ENCODE measurements at places on chromosomes 13 and 19.

- no peak for DNase-seq
Observed at GRCh38 chr13:43356567-43356966, 333.2 kb downstream of the DNAJC15 start.

DNA sequence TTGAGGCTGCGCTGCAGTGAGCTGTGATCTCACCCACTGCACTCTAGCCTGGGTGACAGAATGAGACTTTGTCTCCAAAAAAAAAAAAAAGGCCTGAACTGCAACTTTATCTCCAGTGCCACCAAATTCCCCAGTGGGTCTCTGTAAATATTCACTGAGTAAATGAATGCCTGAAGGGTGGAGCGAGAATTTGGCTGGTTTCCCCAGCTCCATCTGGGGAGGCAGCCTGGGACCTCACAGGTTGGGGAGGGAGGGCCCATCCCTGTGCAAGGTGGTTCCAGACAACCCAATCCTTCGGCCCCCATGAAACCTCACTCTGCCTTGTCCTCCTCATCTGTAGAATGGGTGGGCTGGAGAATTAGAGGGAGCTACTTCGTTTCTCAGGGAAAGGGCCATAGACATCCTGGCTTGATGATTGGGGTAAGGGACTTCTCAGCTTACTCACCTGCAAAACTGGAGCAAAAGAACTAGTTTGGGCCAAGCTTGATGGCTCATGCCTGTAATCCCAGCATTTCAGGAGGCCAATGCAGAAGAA lies 4.2 kb upstream of the PKN1 start:
- no peak for DNase-seq

DNA sequence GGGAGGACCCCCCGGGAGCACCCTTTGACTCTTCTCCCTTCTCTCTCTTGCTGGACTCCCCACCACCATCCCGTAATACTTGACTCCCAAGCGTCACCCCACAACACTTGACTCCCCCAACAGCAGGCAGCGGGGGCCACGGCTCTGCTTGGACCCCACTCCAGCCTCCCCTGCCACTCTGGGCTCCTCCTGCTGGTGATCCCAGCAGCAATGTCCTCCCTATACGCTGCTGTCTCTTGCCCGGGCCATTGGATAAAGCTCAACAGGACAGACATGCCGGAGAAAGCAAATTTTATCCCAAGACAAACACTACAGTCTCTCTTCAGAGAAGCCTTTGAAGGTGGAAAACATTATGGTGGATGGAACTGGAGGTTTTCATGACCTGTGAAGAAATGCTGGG lies 20.4 kb upstream of the AMER2 start:
- DNase-seq = no peak

DNA sequence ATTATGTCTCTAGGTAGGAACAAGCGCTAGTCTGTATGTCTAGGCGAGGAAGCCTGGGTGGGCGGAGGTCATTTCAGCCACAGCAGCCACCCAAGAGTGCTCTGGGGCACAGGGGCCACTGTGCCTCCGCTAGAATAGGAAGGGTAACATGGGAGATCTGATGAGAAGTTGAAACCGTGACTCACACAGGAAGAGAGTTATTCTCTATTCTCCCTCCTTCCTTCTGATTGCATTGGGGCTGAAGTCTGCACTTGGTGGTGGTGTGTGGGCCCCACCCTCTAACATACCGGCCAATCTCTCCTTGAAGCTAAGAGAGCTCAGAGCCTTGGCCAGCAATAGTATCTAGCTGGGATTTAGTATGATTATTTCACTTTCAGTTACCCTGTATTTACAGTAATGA lies 20.3 kb upstream of the GGACT start:
- no peak for DNase-seq

GRCh38 chr13:80666782-80667552 lies 326.0 kb upstream of the SPRY2 start:
- no peak for DNase-seq

DNA sequence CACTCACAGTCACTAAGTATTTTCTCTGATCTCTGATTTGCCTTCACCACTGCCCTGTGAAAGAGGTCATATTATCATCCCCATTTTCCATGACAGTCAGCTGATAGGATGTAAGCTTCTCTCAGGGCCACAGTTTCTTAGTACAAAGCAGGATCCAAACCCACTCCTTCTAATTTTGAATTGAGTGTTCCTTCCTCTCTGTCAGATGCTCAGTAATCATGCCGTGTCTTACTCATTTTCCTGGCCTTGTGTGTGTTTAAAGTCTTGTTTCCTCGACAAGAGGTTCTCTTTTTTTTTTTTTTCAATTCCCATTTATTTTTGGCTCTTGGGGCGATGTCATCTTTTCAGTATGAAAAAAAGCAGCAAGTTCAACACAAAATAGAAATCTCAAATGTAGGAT lies 72.3 kb downstream of the NAA16 start:
- DNase-seq = no peak

DNA sequence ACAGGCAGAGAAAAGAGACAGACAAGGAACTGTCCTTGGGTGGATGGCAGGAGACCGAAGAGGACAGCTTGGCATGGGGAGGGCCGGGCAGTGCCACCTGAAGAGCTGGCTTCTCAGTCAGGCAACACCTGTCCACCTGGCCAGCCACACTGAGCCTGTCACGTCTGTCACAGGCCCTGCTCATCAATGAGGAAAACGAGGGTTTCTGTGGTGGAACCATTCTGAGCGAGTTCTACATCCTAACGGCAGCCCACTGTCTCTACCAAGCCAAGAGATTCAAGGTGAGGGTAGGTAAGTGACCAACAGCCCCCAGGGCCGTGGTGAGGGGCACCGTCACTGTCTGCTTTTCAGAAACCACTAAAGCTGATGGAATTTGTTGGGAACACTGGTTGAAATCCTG lies 11.2 kb upstream of the PROZ start:
- no peak for DNase-seq

- DNase-seq = no peak
Observed at GRCh38 chr19:5339950-5340636, 519 bp downstream of the PTPRS start.

DNA sequence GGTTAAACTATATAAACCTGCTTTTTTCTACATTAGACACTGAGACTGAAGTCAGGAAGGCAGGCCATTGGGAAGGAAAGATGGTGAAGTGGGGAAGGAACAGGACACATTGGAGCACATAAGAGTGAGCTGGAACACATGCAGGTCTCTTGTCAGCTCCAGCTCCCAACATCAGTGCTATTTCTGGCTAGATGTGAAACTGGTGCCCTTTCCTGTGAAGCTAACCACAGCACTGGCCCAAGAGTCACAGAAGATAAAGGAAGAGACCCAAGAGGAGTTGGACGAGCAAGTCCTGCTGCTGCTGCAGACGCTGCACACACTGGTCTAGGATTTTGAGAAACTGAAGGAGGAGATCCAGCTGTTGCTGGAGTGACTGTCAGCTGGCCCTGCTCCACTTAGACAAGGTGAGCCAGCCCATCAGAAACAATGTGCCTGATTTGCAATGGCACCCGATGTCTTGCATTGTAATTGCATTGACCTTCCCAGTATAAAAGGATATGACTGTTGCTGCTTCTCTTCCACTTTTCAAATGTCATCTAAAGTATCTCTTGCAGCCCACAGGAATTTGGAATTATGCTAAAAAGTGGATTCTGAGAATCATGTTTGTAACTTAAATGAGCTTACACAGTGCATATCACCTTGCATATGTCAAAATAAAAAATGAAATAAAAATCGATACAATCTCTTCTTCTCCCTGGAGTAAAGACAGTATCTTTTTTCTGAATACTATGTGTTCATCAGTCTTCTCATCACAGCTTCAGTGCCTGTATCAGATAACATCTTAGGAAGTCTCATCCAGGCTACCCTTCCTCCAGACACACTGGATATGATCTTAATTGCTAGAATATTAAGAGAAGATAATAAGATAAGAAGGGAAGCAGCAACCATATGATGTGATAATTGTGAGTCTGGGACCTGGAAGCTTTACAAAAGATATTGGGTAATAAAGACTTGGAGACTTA lies 230.7 kb upstream of the SPRY2 start:
- no peak for DNase-seq

DNA sequence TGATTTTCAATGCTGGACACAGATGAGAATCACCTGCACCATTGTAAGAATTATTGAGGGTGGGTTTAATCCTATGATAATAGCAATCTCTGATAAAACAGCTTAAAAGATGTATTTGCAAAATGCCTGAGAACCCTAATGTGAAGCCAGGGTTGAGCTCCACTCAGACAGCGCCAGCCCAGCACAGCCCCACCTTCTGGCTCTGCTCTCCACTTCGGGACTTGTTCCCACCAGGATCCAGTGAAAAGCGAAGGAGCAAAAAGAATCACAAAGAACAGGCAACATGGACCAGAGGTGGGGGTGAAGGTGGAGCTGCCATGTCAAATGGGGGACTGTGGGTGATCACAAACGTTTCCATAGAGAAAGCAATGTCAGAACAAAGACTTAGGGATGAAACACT lies 18.6 kb upstream of the ZNF816 start:
- DNase-seq = no peak

DNA sequence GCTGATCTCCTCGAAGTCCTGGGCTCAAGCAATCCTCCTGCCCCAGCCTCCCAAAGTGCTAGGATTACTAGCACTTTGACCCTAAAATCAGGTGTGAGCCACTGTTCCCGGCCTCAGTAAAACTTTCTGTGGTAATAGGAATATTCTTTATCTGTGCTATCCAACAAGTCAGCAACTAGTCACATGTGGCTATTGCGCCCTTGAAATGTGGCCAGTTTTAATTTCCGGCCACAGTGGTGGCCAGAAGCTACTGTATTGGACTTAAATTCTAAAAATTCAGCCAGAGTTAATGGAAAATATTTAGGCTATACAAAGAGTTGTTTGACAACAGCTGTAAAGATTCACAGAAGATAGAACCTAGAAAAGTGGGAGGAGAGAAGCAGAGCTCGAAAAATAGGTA lies 30.0 kb downstream of the KEAP1 start:
- no peak for DNase-seq

DNA sequence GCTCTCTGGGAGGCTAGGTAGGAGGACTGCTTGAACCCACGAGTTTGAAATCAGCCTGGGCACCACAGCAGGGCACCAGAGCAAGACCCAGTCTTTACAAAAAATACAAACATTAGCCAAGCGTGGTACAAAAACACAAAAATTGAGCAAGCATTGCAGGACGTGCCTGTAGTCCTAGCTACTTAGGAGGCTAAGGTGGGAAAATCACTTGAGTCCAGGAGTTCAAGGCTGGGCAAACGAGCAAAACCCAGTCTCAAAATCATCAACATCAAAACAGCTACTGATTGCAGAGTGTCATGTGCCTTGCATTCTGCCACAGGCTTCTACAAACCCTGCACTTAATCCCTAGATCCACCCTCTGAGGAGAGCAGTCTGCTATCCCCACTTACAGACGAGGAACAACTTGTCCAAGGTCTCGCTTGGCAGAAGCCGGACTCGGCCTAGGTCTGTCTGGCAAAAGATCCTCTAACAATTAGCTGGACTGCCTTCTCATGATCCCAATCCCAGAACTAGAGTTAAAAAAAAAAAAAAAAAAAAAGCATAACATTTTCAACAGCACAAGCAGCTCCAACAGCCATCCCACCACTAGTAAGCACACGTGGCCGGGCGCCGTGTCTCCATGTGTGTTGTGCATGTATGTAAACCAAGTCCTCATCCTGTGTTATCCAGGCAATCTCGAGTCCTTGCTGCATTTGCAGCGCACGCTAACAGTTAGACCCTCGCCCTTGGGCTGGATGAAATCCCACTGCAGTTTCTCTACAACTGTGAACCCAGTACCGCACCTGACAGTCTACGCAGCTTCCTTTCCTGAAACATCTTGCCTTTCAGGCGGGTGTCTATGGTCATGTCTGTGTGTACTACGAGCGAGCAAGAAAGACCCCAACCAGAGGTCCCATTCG lies 2.0 kb downstream of the PPP6R1 start:
- no peak for DNase-seq

DNA sequence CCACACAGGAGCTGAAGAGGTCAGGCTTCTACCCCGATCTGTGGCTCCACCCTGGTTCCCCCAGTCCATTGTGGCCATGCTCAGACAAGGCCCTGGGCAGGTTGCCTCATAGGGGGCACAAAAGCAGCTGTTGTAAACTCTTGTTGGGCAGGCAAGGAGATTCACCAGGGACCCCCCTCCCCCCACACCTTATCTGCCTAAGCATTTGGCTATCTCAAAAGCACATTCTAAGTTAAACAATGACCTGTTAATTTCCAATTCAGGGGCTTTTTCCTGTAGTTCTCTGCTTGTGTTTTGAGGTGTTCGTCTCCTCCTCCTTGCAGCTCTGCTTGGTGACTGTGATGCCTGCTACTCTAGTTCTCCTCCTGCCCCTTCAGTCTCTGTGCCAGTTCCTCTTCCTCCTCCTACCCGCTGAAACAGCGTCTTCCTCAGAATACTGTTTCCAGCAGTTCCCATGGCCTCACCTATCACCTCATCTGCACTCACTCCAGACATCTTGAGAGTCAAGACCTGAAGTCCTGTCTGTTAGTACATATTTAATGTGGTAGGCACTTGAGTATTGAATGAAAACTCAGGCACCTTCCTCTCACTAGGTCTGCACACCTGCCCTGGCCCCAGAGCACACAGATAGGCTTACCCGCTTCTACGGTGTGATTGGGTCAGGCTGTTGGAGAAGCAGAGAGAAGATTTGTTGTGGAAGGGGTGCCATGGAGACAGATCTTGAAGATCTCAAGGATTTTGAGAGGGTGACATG lies 31.7 kb downstream of the SPATA13 start:
- DNase-seq = no peak

- DNase-seq = no peak
Observed at GRCh38 chr13:113814435-113814821, 49.4 kb downstream of the GAS6 start.

DNA sequence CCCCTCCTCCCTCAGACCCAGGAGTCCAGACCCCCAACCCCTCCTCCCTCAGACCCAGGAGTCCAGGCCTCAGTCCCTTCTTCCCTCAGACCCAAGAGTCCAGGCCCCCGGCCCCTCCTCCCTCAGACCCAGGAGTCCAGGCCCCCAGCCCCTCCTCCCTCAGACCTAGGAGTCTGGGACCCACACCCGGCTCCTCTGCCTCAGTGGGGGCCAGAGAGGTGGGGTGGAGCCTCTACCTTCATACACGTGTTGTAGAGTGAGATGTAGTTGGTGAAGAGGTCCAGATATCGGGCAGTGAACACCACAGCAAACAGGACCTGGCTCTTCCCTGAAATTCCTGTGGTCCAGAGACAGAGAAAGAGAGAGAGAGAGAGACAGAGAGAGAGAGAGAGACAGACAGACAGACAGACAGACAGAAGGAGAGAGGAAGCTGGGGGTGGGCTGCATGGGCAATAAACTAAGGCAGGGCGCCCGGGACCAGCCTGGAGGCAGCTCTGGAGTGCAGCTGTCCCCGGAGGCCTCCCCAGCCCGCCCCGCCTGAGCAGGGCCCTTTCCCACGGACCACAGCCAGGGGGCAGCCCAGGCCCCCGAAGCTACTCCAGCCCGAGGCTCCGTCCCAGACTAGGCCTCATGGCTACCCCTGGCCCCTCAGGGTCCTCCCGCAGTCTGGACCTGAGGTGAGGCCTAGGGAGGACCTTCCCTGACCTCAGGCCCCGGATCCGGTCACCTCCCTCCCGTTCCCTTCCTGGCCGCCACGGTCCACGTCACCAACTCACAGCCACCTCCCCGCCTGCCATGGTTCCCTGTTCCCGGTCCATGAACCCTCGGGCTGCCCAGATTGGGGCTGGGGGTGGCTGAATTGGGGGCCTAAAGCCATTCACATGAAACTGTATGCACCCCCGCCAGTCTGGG lies 907 bp downstream of the KDELR1 start:
- no peak for DNase-seq

- DNase-seq = no peak
Observed at GRCh38 chr19:29546583-29547190, 20.9 kb downstream of the VSTM2B start.

GRCh38 chr13:28477709-28477973 lies 17.3 kb downstream of the FLT1 start:
- DNase-seq = no peak

Measured in right renal cortex interstitium (tissue), 3 donors.